NCI-H748 treated with DMSO at 0.1 percent for 48 hours (cell line): ENCODE measurements at places on chromosomes 4 and X.

DNA sequence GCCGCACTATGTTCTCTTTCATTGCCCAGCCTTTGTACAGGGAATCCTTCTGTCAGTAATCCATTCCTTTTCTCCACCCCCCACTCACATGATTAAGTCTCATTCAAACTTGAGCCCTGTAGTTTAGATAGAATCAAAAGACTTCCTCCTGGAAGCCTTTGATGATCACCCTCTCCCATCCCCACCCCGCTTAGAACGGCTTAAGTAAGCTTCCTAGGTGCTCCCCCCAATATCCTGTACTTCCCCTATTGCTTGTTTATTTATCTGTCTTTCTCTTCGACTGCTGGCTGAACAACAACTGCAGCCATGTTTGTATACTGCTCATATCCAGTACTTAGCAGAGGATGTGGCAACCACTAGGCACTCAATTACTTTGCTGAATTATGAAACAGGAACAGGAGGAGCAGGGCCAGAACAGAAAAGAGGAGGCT, 38.5 kb upstream of the GPC3 start:
- DNase-seq, result no peak

- DNase-seq, result no peak
Observed at GRCh38 chr4:72319601-72320021, 249.4 kb downstream of the ADAMTS3 start.

DNA sequence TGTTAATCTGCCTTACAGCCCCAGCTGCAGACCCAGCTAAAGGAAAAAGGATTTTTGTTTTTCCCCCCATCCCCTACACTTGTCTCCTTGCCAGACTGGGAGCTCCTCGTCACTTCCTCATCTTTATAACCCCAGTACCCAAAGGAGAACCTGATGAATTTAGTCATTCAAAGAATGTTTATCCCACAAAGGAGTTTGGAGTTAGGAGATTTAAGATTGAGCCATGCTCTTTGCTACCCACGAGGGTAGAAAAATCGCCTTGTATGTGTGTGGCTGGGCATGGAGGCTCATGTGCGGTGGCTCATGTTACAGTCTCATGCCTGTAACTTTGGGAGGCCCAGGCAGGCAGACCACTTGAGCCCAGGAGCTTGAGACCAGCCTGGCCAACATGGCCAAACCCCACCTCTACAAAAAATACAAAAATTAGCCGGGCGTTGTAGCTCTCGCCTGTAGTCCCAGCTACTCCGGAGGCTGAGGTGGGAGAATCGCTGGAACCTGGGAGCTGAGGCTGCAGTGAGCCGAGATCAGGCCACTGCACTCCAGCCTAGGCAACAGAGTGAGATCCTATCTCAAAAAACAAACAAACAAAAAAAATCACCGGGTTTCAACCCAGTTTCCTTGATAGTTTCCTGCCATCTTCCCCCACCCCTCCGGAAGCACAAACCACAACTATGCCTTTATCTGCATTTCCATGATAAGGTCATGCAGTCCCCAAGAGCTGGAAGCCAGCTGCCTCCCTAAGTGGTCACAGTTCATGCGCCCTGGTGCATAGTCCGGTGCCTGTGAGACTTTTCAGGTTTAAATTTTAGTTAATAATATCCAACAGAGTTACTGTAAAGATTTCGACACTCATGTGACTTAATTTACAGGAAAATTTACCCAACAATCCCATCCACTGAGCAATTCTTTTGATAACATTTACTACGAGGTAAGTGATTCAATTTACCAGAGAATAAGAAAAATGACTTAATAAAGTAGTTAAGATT, 1.5 kb downstream of the CFAP97 start:
- DNase-seq, result no peak

- DNase-seq, result no peak
Observed at GRCh38 chr4:76943790-76944189, 5.8 kb upstream of the SEPTIN11 start.

DNA sequence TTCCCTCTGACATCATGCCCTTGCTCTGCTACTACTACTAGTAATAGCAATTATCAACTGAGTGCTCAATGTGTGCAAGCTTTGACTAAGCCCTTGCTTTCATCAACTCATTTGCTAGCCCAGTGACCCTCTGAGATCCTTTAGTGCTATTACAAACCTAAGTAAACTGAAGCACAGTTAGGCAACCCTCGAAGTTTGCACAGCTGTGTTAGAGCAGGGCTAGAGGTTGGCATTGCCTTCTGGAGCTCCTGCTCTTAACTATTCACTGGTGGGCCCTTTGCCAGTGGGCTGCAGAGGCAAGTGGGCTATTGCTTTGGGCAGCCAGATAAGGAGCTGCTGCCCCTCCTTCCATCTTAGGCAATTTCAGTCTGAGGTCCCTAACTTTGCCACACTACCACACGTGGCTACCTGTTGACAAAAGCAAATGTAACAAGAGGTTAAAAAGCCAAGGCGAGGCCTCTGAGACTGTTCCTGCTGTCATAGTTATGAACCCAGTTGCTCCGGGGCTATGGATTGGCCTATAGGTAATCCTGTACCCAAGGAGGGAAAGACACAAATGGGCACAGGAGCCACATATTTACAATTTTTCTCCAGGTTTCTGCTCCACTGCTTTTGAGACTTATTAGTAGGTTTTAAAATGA, 41.5 kb upstream of the ANKRD50 start:
- DNase-seq, result peak; percentile 9

DNA sequence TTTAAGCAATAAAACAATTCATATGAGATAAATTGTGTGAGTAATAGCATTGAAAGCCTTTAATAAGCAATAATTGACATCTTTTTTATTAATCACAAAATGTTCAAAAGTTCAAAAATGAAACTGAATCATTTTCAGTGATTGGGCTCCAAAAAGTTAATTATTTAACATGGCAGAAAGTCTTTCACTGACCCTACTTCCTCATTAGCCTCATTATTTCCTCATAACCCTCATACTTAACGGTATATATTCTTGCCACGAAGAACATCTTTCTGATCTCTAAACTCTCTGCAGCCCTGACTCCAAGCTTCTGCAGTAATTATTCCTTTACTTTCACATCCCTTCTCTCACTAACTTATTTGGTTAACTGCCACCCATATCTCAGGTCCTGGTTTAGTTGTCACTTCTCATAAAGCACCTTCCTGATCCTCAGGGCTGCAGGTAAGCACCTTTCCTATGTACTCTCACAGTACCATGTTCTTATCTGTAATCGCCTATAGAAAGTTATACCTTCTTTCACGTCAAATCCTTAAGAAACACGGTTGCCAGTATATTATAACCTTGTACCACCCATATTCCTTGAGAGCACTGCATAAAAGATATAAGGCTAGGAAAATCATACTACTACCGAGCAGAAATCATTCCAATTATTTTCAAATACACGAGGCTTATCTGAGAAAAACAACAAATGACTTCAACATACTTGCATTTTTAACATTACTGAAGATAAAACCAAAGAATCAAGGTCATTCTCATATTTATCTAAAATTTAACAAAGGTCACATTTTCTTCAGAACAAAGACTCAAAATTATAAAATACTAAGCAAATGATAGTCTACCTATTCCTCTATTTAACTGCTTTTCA, 72.2 kb downstream of the PPP3CA start:
- DNase-seq, result no peak

GRCh38 chr4:10589799-10590198, 94.8 kb downstream of the CLNK start:
- no peak for DNase-seq

DNA sequence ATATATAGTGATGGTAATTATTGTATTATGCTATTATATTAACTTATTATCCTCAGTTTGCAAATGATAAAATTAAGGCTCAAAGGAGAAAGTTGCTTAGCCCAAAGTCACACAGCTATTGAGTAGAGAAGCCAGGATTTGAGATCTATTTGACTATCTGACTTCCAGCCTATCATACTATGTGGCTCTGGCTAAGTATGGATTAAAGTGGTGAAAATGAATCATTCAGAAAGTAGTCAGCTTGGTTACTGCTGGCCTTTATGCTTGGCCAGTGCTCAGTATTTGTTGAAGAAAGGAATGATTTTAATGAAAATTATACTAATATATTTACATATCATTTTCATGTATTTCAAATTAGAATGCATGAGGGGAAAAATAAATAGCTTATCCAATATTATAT, 219.8 kb downstream of the SHROOM3 start:
- no peak for DNase-seq

DNA sequence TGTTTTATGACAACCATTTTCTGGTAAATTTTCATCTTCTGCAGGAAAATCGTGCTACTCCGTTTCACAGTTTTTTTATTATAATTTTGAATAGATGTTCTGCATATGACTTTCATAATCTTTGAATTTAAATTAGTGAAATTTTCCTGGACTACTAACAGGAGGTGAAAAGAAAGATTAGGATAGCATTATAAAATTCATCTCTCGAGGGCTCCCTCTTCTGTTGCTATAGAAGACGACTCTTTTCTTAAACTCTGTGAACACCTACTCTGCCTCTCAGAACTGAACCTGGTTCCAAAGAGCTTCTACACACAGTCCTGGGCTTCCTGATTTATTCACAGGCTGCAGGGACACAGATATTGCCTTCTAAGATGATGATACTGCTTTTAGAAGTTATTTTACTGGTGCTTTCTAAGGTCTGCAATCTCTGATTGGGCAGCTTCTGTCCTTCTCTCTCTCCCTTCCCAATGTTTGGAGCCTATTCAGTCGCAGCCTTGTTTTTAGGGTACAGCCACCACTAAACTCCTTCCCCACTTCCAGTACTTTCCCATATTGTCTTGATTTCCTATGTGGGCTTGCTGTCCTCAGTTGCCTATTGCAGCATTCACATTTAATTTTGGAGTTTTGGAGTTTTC, 10.1 kb upstream of the SAP30 start:
- no peak for DNase-seq

- no peak for DNase-seq
Observed at GRCh38 chrX:115021121-115021520, 3.7 kb upstream of the IL13RA2 start.

GRCh38 chrX:45428831-45429230, 228.2 kb upstream of the DIPK2B start:
- DNase-seq, result no peak

- no peak for DNase-seq
Observed at GRCh38 chr4:44446801-44447562, 1.6 kb downstream of the KCTD8 start.

DNA sequence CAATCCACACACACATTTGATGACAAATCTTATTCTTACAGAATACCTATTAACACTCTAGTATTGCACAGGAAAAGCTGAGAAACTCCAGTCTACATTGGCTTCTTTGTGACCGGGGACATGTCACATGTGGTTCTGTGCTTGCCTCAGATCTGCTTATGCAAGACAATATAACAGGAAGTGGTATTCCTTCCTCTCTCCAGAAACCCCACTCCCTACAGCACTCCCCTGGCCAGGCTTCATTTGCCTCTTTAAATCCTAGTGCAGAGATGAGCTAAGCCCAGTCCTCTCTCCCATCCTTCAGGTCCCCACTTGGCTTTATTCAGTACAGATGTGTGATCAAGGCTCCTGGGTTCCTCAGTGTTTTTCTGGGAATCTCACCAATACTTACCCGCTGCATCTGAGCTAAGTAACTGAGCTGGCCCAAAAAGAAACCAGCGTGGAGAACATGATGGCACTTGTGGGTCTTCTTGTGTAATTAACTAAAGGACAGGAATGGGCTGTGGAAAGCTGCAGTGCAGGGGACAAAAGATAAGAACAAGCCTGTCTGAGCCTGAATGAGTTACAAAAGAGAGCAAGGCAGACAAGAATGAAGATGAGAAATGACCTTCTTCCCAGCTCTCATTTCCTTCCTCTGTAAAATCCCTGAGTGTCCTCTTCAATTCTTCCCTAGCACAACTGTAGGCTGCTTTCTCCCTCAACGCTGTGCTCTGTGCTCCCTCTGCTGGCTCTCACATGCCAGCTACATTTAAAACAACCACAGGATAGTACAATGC, 105.6 kb downstream of the HNRNPD start:
- DNase-seq, result peak; percentile 61

DNA sequence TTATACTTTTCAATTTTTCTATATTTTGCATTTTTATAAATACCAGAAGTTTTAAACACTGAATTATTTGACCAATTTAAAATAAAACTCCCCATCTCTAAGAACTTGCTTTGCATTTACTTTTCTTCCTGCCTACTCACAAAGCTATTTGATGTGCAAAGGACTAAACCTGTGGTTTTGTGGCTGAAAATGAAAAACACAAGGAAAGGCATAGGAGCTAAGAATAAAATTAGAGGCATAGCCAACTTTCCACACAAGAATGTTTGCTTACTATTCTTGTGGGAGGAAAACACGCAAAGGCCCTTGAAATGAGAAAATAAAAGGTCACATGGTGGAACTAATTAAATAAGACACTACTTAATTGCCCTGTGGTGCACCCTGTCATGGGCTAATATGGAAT, 221.2 kb downstream of the KLHL13 start:
- no peak for DNase-seq

- DNase-seq, result no peak
Observed at GRCh38 chr4:80153874-80154544, 43.3 kb upstream of the PRDM8 start.

GRCh38 chr4:123708902-123709301, 312.3 kb downstream of the SPRY1 start:
- DNase-seq, result no peak

DNA sequence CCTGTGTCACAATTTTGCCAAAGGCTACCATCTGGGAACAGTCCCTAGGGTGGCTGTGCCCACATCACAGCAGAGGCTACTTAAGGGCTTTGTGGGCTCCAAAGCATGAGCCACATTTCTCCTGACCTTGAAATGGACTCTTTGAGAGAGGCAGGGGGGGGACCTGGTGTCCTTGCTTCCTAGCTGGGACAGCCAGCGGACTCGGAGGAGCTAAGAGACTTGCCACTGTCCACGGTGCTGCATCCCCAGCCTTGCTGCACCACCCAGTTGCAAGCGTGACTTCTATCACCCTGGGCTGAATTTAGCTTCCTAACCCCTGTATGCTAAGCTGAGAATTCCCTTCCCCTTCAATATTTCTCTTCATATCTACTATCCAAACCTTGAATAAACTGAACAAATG, 99.0 kb downstream of the PHKA2 start:
- no peak for DNase-seq

- no peak for DNase-seq
Observed at GRCh38 chr4:185902654-185903053, 90.7 kb upstream of the SORBS2 start.

GRCh38 chr4:188221090-188221489, 81.8 kb downstream of the TRIML1 start:
- DNase-seq, result no peak

- no peak for DNase-seq
Observed at GRCh38 chr4:2062808-2063524, 3.8 kb downstream of the NAT8L start.

DNA sequence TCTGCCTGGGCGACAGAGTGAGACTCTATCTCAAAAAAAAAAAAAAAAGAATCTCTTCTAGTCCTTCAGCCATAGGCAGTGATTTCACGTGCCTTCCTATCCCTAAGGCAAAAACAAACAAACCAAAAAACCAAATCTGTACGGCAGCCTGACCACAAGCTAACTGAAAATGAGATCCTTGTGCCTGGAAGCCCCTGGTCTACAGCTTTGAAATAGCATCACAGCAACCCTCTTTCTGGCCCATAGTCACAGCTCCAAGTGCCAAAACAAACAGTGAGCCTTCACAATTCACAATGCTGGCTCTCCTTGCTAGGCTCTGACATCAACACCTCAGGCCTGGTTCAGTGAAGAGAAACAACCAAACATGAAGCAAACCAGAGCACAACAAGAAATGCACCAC, 46.1 kb downstream of the TMEM150C start:
- DNase-seq, result no peak

- no peak for DNase-seq
Observed at GRCh38 chr4:3708611-3709010, 57.6 kb upstream of the ADRA2C start.

GRCh38 chr4:76003035-76003434, 4.3 kb downstream of the CXCL9 start:
- no peak for DNase-seq

- DNase-seq, result no peak
Observed at GRCh38 chr4:121485190-121485804, 104.5 kb upstream of the QRFPR start.
